Stimulated activated CD4-positive, alpha-beta T cell treated with anti-CD3 and anti-CD28 coated beads, Interleukin-4, amount 100 ng/mL, for 48 hours (primary cell): ENCODE measurements at places on chromosomes 16 and 17.

DNA sequence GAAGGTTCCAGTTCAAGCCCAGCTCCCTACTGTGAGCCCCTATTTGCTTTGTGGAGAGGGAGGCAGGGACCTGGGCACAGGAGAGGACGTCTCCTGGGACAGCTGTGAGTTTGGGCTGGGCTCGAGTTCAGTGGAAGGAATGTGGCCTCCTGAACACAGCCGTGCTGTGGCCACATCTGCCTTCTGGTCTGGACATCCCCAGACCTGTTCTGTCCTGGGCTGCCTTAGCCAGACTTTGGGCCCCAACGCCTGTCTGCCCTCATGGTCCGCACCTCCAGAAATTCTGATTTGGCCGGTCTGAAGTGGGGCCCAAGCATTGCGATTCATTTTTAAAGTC is 60.4 kb upstream of the LGALS9 start:
- DNase-seq = no peak

DNA sequence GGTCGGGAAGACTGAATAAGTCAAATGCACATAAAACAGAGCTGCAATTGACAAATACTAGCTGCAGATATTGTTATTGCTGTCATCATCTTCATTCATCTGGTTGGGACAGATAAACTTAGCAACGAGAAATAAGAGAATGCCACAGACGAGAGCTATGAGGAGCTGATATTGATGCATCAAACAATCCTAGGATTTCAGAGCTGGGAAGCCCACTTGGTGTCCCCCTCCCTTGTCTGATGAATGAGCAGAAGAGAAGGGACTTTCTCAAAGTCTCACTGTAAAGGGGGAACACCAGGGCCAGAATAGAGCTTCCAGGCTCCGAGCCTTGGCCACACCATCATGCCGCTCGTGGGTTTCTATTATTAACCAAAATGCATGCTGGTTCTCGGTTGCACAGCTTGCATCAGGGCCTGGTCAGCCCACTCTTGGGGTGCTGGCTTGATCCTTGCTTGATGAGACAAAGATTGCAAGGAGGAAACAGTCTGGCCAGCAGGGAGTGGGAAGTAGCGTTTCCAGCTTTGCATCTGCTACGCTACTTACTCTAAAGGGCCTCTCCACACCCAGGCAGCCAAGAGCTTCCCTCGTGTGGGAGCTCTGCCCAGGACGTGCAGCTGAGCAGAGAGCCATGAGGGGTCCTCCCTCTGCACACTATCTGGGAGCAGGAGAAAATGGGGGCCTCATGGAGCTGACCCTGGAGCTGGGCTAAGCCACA is 28.4 kb upstream of the EMP2 start:
- DNase-seq = no peak

- no peak for DNase-seq
Measured at GRCh38 chr16:2664574-2664982, 17.7 kb upstream of the KCTD5 start.

DNA sequence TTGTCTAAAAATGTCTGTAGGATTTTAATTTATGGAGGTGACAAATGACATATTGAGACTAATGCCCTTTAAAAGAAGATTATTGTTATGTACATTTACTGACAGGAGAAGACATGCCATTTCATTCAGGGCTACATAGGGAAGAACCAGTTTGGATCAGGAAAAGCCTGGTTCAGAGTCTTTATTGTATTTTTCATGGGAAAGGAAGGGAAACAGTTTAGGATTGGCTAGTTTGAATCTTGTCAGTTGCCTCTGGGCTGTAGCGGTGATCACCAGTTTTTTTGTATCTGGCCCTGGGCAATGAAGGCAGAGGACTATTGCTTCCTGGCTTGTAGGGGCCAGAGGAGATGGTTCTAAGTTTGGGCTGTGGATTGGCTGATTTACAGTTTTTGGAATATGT is 31.8 kb downstream of the NSRP1 start:
- DNase-seq = no peak

DNA sequence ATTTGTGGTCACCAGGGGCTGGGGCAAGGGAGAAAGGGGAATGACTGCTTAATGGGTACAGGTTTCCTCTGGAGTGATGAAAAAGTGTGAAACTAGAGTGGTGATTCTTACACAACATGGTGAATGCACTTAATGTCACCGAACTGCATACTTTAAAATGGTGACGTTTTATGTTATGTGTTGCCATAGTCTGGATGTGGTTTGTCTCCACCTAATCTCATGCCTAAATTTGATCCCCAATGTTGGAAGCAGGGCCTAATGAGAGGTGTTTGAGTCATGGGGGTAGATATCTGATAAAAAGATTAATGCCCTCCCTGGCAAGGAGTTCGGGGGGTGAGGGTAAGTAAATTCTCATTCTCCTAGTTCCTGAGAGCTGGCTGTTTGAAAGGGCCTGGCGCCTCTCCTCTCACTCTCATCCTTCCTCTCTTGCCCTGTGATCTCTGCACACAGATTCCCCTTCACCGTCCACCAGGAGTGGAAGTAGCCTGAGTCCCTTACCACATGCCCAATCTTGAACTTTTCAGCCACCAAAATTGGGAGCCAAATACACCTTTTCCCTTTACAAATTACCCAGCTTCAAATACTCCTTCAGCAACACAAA is 15.3 kb downstream of the XPO6 start:
- DNase-seq = no peak

- no peak for DNase-seq
Measured at GRCh38 chr16:85227084-85227945, 115.0 kb upstream of the CIBAR2 start.

DNA sequence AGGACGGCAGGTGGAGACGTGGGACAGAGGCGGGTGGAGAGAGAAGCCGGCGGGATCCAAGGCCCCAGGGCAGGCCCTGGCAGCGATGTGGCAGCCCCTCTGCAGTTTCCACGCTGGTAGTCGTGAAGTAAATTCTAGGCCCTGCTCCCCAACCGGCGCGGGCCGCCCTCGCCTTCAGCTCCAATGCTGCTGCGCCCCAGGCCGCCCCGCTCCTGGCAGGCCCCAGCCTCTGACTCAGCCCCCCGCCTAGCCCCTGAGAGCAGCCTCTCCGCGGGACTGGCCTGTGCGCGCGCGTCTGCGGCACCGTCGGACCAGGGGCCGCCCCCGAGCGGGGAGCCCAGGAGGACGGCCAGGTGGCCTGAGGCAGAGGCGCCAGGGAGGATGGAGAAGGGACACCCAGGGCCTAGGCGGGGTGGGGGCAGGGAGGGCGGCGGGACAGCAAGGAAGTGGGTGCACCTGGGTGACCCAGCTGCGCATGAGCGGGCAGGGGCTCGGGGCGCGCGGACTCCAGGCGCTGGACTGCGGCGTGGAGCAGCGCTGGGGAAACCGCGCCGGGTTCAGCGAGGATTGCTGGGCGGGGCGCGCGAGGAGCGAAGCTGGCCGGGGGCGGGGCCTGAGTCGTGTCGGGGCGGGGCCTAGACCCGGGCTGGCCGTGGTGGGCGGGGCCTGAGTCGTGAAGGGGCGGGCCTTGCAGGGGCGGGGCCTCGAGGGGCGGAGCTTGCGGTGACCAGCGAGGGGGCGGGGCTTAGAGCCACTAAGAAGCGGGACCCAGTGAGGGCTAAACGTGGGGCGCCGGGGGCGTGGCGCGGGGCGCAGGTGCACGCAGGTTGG is 29.6 kb downstream of the ZNF778 start:
- DNase-seq = peak; percentile 100

DNA sequence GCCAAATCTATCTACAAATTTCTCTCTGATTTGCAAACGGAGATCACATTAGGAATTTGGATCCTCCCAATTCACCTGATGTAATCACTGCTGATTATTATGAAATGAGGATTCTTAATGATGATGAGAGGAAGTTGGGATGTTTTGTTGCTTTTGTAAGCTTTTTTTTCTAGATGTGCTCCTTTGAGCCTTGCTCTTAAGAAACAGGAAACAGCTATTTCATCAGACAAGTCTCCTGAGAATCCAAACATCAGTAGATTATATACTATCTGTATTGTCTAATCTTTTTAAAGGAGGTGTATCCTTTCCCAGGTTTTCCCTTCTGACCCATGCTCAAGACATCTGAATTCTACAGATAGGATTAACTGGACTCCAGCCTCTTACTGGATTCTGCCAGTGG is 73.3 kb downstream of the KIF2B start:
- no peak for DNase-seq

DNA sequence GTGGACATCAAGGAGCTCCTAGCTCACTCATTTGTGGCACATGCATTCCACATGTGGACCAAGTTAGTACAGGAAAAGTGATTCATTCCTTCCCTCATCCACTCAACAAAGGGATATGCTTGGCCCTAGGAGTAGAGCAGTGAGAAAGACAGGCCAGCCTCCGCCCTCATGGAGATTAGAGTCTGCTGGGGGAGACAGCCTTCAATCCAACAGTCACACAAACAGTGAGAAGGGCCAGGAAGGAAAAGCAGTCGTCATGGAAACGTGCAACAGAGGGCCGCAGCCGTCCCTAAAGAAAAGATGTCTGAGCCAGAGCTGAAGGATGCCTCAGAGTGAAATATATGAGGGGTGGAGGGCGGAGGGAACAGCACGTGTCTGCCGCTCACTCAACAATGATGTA is 109.9 kb downstream of the VPS53 start:
- no peak for DNase-seq

GRCh38 chr17:36740157-36740556 is 138.8 kb downstream of the MRM1 start:
- DNase-seq = no peak

DNA sequence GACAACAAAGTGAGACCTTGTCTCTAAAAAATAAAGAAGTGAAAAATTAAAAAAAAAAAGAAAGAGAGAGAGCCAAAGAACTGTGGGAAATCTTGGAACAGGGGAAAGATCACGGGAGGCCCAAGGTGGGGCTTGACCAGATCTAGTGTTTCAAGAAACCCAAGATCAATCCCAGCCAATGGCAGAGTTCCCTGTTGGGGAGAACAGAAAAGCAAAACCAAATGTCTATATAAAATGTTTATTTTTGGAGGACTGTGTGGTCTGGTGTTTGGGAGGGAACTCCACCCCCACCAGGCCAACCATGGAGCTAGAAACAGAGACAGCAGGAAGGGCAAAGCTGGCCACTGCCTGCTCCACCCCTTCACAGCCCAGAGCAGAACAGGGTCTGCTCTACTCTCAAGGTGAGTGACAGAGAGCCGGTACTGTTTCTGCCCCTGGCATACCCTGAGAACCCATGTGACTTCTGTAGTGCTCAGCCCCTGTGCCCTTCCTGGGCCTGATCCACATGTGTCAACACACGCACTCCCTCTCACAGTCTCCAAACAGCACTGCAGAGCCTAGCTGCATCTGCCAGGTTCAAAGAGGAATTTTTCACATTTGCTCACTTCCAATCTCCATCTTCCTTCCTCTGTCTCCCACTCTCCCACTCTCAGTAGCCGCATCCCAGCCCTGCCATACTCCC is 3.7 kb downstream of the TMEM101 start:
- no peak for DNase-seq

- no peak for DNase-seq
Measured at GRCh38 chr17:35519439-35519838, 18.0 kb downstream of the SLFN12L start.

DNA sequence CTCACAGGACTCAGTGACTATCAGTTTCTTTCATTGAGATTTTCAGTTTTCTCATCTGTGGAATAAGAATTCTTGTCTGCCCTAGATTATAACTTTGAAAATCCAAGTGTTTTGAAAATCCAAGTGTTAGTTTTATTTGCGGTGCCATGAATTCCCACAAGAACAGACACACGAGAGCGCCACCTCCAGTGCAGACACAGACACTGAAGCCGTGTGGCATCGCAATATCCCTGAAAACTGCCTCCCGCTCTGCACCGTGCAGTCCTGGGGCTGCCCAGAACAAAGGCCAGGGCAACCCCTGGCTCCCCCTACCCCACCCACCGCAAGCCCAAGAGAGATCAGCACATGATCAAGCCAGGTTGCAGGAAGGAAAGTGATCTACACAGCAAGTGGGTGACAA is 229.5 kb upstream of the ASIC2 start:
- no peak for DNase-seq

DNA sequence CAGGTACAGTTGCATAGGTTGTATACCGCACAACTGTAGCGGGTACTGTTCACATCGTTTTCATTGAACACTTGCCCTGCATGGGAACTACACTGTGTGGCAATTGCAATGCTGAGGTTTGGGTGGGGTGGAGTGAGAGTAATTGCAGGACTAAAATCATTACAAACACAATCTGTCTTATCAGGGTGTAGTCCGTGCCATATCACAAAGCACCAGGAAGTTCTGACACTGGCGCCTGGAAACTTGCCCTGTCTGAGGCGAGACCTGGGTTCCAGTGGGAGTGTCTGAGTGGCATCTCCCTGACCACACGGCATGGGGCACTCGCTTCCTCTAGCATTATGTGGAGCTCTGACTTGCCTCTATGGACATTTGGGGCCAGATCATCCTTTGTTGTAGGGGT is 153.4 kb downstream of the RGS9 start:
- DNase-seq = no peak
